T1000 (cell line): ENCODE measurements at places on chromosomes 3 and 15.

- no peak for DNase-seq
Measured at GRCh38 chr15:50753463-50753862, 12.0 kb downstream of the SPPL2A start.

DNA sequence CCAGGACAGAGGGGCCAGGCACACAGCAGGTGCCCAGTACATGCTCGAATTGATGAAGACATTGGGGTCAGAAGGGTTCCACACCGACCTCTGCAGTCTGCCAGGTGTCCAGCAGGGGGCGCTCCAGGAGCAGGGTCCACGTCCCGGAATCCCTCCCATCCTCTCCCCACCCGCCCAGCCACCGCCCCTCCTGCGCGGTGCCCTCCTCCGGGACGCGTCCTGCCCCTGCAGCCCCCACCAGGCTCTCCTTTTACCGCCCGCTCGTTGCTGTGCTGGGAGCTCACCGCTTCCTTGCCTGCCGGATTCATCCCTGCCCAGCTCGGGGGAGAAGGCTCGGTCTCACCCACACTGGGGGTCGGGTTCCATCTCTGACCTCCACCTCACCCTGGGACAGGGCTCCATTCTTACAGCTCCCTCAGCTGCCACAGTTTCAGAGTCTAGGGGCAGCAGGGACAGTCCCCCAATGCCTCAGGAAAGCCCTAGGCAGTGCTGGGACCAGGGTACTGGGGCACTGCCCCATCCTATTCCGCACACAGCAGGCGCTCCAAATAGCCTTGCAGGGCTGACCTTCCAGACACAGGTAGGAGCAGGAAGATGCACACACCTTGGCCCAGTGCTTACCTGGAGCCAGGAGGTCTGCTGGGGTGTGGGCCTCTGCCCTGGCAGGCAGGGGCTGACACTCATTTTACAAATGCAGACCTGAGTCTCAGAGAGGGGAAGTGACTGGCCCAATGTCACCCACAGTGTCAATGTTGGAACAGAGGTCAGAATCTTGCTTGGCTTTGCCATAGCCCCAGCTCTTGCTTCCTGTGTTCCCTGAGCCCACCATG is 31.0 kb downstream of the GRIP2 start:
- no peak for DNase-seq

GRCh38 chr15:78810362-78811123 is 721 bp downstream of the ADAMTS7 start:
- DNase-seq = no peak

DNA sequence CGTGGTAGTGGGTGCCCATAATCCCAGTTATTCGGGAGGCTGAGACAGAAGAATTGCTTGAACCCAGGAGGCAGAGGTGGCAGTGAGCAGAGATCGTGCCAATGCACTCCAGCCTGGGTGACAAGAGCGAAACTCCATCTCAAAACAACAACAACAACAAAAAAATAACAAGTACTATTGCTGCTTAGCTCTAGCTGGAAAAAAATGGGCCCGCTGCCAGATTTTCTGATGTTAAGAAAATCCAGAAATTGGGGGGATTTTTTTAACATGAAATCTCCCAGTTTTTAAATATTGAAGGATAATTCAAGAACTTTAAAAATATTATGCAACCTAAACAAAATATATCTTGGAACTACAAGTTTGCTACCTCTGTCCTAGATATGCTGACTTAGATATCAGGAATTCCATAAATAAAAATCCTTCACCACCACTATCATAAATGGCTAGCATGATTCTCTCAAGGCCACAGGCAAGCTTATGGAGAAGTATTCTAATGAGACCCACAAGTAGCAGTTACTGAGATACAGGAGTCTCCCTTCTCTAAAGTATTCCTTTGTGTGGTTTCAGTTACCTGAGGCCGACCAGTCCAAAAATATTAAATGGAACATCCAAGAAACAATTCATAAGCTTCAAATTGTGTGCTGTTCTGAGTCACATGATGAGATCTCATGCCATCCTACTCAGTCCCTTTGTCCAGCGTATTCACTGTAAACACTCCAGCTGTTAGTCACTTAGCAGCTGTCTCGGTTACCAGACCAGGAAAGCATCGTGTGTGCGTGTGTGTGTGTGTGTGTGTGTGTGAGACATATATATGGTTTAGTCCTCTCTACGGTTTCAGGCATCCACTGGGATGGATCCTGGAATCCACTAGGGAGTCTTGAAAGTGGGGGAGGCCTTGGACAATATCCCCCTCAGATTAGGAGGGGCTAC is 277.2 kb downstream of the TBL1XR1 start:
- no peak for DNase-seq

DNA sequence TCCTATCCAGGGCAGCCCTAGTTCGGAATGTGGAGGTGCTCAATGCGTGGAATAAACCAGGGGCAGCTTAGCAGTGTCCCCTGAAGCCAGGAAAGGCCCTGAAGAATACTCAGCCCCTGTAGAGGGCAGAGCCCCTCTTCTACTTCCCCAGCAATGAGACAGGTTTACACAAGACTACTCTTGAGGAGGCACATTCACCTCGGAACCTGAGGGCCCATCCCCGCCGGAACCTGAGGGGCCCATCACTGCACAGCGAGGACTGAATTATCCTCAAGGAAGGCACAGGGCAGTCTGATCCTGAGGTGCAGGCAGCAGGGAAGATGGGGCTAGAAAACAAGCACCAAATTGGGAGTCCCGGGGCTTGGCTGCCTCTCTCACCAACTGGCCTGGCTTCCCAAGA is 22.2 kb downstream of the CCDC13 start:
- no peak for DNase-seq

DNA sequence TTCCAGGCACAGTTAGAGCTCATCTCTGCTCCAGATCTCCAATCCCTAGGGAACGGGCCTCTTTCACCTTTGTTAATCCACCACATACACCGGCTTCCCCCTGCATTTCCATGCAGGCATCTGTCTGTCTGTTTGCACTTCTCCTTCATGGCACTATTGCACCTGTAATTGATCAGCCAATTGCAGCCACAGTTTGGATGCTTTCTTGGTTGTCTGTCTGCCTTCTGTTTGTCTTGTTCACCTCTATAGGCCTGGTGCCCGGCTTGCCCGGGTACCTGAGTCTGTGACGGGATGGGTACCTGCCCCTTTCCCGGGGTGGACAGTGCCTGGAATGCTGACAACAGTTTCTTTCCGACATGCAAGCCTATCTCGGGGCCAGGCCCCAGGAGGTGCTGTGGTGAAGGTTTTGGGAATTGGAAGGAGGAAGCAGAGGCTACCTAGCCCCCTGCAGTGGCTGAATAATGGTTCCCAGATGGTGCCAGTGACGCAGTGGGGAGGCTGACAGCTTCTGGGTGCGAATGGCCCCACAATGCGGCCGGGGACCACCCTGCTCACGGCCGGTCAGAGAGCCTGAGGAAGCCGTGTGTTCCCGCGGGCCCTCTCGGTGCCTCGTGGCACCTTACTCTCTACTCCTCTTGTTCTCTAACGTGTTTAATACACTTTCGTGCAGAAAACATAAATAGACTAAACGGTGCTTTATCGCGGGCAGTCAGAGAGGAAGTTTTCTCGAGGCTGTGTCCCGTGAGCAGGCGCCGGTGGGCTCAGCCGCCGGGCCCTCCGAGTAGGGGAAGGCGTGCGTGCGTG is 31.3 kb upstream of the RAB6B start:
- DNase-seq = no peak

GRCh38 chr3:56197991-56198390 is 270.3 kb downstream of the ERC2 start:
- DNase-seq = no peak

DNA sequence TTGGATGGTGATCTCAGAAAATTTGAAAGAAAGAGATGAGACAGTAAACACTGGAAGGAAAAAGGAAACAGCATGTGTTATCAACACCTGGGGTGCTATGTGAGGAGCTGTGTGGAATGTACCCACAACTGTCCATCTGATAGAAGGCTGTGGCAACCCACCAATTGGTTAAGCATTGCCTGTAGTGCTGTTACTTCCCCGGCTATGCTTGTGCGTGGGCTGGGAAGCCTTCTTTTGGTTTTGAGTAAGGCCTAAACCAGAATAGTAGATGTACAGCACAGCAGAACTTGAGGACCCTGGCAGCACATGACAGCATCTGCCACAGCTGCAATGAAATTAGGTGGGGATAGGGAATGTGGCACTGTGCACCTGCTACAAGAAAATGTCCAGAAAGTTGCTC is 184.5 kb downstream of the FHIT start:
- DNase-seq = no peak

DNA sequence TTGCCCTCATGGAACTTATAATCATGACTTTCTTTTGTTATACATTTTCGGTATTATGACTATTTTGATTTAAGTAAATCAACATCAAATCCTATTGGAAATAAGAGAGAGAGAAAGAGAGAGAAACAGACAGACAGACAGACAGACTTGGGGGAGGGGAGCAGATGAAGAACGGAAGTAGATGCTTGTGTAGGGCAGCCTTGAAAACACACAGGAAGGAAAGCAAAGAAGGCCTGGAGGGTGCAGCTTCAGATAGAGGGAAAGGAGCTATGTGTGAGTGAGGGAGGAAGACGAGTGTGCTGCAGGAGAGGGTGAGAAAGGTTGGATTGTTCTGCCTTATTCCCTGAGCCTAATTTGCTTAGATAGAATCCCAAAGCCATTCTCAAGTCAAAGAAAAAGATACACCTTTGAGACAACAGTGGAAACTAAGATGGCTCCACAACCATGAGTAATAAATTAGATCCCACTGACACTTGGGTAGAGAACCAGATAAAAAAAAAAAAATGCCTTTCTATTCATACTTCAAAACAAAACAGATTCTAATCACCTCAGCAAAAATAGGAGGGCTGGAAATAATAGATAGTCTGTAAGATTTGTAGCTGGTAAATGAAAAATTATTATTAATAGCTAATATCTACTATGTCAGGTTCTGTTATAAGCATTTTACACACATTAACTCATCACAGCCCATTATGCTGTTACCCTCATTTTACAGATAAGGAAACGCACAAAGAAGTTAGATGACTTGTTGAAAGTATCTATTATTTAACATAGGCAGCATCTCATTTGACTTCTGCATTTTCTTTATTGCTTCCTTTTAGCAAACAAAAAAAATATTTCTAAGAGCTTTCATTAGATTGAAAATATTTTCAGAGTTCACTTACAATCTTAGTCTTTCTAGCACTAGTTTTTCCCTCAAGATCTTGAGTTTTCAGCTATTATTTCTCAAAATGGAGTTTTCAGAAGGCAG is 214.1 kb downstream of the TNIK start:
- DNase-seq = no peak

DNA sequence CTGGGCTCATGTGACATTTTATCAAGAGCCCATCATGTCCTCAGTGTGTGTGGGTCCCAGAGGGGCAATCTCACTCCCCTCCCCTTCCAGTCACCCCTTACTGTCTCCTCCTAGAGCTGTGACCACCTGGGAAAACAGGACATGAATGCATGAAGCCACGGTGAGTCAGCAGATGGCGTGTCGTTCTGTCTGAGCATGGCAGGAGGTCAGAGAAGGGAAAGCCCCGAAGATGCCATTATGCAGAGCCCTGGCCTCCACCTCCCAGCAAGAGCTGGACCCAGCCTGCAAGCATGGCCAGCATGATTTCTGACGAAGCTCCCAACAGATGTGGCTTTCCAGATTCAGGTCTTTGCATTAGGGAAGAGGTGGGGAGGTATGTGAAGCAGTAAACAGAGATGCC is 118.5 kb downstream of the TLE3 start:
- no peak for DNase-seq

DNA sequence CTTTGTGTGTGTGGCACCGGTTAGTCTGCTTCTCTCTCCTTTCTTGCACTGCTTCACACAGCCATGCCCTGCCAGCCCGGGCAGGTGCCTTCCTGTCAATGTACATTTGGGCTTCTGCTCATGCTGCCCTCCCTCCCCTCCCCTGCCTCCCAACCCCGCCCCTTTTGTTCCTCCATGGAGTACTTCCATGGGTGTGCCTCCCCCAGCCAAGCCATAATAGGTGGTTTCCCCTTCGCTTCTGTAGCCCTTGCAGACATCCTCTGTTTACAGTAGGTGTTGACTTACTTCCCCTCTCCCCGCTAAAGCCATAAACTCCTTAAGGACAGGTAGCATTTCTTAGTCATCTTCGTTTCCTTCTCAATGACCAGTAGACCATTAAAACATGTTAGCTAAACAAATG is 31.8 kb upstream of the CRTC3 start:
- DNase-seq = no peak

- no peak for DNase-seq
Measured at GRCh38 chr15:57377478-57377847, 1.2 kb downstream of the CGNL1 start.

- no peak for DNase-seq
Measured at GRCh38 chr15:32829436-32829835, 111.6 kb downstream of the GREM1 start.

DNA sequence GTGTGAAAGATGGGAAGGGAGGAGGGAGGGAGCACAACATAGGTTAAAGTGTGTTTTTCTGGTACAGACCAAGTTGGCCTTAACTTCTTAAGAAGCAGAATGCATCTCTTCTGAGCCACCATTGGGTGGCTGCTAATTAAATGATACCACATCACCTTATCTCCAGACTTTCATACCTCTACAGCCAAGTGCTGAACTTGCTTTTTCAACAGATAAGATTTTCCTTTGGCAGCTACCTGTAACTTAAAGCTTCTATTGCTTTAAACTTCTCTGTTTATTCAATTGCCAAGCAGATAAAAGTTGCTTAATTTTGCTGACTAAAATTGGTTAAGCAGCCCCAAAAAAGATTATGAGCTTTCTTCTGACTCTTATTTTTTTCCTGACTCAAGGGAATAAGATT is 292.4 kb upstream of the SGO1 start:
- no peak for DNase-seq

GRCh38 chr15:29003191-29003839 is 117.5 kb downstream of the APBA2 start:
- no peak for DNase-seq

DNA sequence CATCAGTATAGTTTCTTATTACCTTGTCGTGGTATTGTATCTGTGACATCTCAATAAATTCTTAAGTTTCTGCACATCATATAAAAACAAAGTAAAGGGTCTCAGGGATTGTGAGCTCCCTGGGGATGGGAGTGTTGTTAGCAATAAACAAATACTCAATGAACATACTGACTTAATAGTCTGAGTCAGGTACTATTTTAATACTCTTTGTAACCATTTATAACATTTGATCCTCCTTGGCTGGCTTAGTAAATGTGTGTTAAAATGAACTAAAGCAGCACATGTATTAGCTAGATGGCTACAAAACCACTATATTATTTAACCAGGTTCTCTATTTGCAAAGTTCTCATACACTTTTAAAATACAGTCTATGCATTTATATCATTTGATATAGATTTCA is 1.8 kb downstream of the ICE2 start:
- no peak for DNase-seq

DNA sequence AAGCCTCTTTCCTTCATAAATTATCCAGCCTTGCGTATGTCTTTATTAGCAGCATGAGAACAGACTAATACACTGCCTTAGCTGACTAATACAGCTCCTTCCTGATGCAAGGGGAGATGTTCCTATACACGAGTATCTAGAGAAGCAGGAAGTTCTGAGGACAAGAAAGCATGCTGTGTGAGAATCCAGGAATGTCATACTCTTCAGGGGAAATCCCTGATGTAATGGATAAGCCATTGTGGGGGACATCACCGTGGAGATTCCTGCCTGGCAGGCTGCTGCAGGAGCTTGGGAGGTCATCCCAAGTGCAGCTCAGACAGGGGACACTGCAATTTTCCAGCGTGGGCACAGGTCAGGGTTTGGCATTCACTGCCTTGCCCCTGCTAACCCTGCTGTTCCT is 476.9 kb downstream of the NR2F2 start:
- DNase-seq = no peak
